ENCODE measurements at places on chromosomes 3 and 15.

DNA sequence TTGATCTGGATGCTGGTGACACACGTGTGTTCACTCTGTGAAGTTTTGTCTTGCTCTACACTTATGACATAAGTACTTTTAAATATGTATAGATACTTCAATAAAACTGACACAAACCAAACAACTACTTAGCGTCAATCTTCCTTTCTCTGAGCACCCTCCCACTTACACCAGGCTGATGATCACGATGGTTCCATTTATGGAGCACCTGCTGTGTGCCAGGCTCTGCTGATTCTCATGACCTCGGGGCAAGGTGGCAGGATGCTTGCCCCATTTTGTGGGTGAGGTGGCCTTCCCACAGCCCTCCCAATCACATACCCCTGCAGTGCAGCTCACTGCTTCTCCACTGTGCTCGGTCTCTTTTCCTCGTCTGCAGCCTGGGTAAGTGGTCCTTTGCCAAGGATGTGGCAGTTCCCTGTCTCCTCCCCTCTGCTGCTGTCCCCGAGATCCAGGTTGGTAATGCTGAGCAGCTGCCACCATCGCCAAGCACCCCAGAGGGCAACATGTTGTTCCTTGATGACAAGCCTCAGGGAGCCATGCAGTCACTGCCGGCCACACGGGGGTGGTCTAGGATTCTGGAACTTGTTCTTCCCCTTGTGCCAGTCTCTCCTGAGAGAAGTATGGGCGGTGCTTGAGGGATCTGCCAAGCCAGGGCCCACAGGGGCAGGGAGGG lies 20.6 kb upstream of the ADCY5 start:
- no peak for DNase-seq

GRCh38 chr3:15113471-15113870 lies 14.5 kb upstream of the RBSN start:
- peak; percentile 70 for DNase-seq

GRCh38 chr3:139468399-139468798 lies 7.9 kb downstream of the RBP2 start:
- no peak for DNase-seq

GRCh38 chr3:136914739-136915138 lies 43.0 kb upstream of the IL20RB start:
- no peak for DNase-seq

DNA sequence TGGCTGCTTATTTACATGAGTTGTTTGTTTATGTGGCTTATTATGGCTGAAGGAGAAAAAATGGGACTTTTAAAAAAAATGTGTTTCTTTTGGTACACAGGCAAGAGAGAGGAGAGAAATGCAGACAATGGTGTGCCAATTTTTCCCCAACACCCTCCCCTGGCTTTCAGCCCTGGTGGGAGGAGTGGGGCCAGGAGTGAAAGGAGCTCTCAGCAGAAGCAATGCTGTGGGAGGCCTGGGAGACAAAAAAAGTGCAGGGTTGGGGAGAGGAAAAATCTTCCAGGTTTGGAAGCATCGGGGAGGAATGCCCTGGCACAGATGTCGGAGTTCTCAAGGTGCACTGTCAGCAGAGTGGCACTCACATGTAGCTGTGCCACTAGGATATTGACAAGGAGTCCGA lies 117.7 kb upstream of the FOXB1 start:
- DNase-seq: no peak

- DNase-seq: no peak
These were observed 5.7 kb downstream of the TTBK2 start for GRCh38 chr15:42914728-42915497.

DNA sequence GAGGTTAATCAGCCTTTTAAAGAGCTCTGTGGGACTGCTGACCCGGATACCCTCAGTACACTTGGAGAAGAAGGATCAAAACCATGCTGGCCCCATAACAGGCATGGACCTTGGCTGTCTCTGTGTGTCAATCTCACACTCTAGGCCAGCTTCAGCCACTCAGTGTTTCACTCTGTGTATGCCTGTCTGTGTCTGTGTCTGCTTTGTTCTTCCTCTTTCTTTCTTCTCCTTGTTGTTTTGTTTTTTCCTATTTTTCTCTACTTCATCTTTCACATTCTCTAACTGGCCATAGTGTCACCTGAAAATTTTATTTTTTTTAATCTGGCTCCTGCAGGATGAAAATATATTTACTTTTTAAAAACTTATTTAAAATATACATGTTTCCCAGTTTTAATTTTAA lies 51.1 kb downstream of the SERP1 start:
- no peak for DNase-seq

- no peak for DNase-seq
These were observed 219.3 kb upstream of the KBTBD8 start for GRCh38 chr3:66778777-66779176.

DNA sequence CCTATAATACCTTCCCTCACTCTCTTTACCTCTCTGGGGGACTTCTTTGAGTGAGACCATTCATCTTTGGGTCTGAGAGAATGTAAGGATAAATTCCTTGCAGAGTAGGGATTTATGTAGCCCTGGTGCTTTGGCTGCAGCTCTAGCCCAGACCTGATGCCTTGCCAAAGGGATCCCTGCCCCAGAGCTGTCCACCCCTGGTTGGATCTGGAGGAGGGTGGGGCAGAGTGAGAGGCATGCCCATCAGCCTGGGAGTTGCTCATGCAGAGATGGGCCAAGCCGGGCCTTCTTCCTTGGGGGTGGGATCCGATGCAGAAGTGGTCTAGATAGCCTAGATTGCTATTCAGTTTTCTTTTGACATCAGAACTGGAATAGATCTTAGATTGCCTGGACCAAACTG lies 31.5 kb downstream of the RTP1 start:
- no peak for DNase-seq

DNA sequence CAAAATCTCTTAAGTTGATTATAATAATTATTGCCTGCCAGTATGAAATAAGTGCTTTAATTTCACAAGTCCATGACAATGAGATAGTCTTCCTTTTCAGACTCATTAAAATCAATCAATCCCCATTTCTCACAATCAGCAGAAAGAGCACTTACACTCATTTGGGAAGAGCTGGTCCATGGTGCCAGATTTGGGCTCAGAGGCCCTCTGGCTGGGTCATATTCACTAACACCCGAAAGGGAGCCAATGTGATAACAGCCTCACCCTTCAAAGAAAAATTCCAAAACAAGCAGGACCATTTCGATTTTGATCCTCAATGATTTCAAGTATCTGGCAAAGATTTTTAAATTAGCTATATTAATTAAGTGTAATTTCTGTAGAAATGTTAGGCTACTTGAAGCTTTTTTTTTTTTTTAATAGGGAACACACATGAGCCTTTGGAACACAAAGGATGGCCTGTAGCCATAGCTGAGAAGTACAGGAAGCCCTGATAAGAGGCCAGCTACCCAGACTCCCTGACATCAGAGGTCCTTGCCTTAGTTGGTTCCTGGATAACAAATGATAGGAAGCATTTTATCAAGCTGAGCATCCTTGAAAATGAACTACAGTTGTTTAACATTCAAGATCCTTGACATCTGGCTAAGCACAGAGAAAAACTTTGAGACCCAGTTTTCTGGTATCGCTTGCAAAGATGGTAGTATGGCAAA lies 17.1 kb downstream of the MCF2L2 start:
- DNase-seq: no peak

DNA sequence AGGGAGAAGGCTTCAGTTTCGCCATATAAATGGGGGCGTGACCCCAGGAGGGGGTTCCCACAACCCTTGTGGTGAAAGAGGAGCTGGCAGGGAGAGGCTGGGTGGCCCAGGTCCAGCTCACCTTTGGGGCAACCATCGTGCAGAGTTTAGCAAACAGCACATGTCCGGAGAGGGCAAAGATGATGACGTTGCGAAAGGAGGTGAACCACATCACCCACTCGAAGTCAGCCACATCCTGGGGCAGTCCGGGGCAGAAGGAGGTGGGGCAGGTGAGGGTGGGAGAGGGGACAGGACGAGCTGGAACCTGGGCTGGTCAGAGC lies 3.7 kb downstream of the HHATL start:
- DNase-seq: no peak

- no peak for DNase-seq
These were observed 108.0 kb downstream of the SERPINI1 start for GRCh38 chr3:167843481-167843880.

DNA sequence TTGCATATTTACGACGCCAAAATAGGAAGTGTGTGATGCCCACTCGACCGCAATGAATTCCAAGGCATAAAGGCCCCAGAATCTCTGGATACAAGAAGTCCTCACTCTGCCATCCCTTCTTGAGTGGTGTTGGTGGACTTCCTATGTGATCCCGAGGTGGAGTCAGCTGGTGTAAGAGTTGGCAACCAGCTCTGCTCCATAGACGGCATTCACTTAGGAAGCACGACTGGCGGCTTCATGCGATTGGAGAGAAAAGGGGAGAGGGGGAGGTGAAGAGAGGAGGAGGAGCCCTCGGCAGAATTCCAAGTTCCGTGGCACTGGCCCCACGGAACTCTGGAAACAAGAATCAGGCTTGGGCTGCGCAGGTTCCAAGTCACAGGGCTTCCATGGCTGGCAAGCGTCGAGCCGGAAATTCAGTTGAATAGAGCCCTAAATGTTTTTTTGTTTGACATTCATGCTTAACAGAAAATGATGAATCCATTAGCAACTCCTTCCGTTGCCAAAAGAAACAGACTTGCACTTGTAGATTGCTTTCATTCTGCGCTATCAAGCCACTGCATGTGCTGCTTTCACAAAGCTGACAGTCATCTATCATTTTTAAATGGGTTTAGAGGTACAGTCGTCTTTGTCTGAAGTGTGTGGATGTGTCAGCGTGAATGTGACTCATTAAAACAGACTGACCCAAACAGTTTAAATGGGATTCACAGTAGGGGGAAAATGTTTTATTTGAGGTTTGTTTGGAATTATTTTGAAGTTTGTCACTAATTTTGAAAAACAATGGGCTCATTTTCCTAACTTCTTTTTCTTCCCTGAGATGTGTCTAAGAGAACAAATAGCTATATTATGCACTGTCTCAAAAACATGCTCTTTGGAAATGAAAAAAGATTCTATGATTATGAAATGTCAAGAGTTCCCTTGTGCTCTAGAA lies 428.3 kb upstream of the ATP11B start:
- DNase-seq: peak; percentile 87

GRCh38 chr15:35304389-35304788 lies 219.3 kb upstream of the NANOGP8 start:
- DNase-seq: no peak

GRCh38 chr15:82680200-82681102 lies 29.2 kb downstream of the AP3B2 start:
- DNase-seq: peak; percentile 44

GRCh38 chr3:11547498-11547897 lies 96.2 kb downstream of the VGLL4 start:
- no peak for DNase-seq

- peak; percentile 23 for DNase-seq
These were observed at the start of gene CHRNA7 for GRCh38 chr15:32029862-32030781. Gene CHRNA7, plus strand, starts transcription at chr15:32030515. Its CDS starts 80 bp downstream, at chr15:32030595.

GRCh38 chr3:194139814-194140391 lies 4.0 kb downstream of the HES1 start:
- no peak for DNase-seq

- no peak for DNase-seq
These were observed 23.7 kb downstream of the CPN2 start for GRCh38 chr3:194327218-194328052.

- no peak for DNase-seq
These were observed 35.1 kb downstream of the FGF7 start for GRCh38 chr15:49458145-49458544.

DNA sequence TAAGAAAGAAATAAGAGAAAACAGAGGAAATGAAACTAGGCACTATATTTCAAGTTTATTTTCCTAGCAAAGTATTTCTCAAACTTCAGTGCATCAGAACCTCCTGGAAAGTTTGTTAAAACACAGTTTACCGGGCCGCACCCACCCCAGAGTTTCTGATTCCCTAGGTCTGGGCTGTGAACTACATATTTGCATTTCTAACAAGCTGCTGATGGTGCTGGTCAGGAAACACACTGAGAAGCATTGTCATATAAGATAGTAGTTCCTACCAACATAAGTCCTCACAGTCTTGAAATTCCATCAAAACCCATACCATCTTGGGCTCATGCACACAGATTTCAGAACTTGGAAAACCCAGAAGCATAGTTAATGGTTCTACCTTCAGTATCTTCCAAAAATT lies 8.3 kb downstream of the SLC9A9 start:
- no peak for DNase-seq

DNA sequence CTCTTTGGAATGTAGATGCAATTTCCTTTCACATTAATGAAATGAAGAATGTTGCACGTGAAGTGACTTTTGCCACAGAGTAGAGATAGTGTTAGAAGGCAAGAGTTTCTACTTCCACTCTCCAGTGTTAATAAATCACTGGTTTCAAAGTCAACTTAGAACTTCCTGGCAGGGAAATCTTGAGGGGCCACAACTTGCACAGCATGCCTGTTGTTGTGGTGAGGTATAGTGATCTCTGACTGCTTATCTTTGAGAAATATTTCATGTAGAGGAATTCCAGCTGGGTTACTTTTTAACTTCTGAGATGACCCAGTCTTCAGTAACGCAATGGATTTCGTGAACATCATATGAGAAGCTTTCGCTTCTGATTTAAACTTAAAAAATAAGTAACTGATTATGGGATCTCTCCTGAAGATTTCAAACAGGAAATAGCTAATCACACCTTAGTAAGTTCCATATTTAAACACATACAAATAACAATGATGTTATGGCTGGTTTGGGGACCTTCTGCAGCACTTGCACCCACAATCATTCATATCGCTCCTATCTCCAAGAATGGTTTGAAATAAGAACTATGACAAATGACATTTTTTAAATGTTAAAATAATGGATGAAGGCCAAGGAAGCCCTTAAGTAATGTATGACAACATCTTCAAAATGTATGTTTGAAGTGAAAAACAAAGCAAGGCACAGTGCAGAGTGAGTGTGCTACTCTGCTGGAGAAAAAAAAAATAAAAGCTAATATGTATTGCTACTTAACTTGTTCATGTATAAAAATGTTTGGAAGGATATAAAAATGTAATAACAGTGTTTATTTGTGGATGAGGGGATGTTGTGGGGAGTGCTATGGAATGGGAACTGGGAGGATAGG lies 726.5 kb upstream of the NECTIN3 start:
- DNase-seq: no peak

GRCh38 chr15:70050970-70051369 lies 46.7 kb downstream of the TLE3 start:
- no peak for DNase-seq

DNA sequence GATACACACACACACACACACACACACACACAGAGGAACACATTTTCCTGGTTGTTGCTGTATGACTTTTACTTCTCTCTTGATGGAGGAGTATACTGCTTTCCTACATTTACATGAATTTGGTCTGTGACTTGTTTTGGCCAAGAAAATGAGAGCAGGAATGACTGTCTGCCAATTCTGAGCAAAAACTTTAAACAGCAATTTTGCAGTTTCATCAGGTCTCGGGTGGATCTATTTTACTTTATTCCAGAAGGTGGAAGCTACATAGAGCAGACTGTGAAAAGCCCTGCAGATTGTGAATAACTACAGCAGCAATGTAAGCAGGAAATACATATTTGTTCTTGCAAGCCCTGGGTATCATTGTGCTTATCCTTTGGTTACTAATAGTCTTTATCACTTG lies 1350.0 kb upstream of the EPHA6 start:
- no peak for DNase-seq

- DNase-seq: no peak
These were observed 96.3 kb downstream of the STT3B start for GRCh38 chr3:31629054-31629453.

- no peak for DNase-seq
These were observed 10.2 kb upstream of the SPG11 start for GRCh38 chr15:44673639-44674038.
